ENCODE measurements at places on chromosomes 5 and 9.

DNA sequence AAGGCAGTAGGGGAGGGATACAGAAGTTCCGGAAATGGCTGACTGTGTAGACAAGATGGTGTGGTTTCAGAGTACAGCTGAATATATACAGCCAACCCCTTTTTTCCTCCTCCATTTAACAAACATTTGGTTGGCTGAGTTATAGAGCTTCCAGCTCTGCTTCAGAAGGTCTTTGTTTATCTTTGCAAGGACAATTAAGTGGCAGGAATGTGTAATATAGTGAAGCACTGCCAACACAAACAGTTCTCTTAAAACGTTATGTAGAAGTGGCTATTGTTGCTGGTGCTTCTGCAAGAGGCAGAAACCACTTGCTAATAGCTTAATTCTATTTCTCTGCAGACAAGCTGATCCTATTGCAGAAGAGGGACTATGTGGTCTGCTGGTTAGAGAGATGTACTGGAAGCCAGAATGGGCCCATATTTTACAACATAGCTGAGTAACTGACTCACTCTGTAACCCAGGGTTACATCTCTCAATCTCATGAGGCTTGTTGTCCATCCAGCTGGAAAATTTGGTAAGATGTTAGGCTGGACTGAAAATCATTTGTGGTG is 62.7 kb upstream of the OSMR start:
- DNase-seq = no peak

DNA sequence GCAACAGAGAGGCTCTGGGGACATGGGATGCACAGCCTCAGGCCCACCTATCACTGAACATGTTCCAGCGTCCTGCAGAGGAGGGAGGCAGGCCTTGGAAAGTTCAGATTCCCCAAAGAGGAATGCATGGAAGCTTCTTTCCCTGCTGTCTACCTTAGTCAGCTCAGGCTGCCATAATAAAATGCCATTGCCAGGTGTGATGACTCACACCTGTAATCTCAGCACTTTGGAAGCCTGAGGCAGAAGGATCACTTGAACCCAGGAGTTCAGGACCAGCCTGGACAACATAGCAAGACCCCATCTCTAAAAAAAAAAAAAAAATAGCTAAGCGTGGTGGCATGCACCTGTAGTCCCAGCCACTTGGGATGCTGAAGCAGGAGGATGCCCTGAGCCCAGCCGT is 24.5 kb upstream of the TOR1B start:
- DNase-seq = no peak

DNA sequence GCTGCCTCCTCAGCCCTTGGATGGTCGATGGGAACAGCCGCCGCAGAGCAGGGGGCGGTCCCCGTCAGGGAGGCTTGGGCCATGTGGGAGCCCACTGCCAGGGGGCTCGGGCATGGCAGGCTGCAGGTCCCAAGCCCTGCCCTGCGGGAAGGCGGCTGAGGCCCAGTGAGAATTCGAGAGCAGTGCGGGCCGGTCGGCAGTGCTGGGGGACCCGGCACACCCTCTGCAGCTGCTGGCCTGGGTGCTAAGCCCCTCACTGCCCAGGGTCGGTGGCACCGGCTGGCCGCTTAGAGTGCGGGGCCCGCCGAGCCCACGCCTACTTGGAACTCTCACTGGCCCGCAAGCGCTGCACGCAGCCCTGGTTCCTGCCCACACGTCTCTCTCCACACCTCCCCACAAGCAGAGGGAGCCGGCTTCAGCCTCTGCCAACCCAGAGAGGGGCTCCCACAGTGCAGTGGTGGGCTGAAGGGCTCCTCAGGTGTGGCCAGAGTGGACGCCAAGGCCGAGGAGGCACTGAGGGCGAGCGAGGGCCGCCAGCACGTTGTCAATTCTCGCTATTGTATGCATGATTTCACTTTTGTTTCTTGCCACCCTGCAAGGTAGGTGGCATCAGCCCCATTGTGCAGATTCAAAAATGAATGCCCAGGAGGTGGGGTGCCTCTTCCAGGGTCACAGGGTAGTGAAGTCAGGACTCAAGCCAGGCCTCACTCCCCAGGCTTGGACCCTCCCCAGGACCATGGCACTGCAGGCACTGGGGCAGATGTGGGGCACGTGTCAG is 48.6 kb downstream of the COL15A1 start:
- DNase-seq = no peak

- DNase-seq = peak; percentile 37
Measured at GRCh38 chr5:97355775-97356174, 172.7 kb upstream of the RIOK2 start.

- peak; percentile 47 for DNase-seq
Measured at GRCh38 chr5:139481580-139482049, 943 bp downstream of the STING1 start.

DNA sequence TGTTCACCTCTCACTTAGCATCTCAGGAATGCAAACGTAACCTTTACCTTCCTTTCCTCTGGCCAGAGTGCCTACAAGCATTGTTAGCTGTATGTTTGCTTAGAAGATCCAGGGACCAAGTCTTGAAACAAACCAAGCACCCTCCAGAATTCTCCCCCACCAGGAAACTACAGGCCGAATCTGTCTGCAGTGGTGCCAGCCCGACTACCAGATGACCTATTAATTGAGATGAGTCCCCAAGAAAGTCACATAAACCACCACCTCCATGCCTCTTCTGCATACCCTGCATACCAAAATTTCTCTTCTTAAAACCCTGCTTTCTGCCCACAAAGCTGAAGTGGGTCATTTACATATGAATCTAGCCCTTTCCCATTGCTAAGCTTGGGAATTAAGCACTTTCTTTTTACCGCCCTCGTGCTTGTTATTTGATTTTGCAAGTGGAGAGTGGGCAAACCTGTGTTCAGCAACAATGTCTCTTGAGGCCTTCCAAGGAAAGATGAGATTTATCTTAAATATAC is 1239.1 kb downstream of the CDH12 start:
- no peak for DNase-seq

DNA sequence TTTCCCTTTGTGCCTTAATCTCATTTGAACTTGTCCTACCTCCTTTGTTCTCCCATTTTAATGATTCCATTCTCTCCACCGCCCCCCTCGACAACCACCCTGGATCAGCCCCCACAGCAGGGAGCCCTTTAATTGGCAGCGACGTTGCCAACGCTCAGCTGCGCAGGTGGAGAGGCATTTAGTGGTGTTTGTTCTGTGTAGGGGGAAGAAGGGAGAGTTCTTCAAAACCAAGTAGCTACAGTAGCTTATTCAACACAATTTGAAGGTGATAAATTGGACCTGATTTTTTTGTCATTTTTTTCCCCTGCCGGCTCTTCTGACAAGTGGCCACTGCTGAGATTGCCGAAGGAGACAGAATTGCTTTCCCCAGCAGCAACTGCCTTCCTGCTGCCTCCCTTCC is 499.1 kb downstream of the CDK5RAP2 start:
- DNase-seq = no peak

DNA sequence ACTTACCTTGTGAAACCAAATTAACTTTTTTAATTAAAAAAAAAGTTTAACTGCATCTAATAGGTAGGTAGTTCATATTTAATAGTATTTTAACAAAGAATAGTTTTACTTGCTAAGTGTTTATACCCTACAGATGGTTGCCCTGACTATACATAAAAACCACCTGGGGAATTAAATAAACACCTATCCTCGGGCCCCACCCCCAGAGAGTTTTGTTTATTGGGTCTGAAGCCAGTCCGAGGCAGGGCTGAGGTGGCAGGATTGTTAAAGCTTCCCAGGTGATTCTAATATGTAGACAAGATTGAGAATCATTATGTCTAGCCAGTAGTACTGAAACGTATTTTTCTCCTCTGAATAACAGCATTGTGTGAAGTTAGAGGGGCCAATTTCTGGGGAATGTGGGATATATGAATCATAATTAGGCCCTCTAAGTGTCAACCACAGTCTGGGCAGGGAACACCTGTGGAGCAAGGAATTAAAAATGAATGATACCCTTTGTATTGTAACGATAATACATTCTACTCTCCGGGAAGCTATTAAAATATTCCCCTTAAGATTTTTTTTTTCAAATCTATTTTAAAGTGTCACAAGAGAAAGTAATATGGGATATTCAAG is 5.6 kb upstream of the PAM start:
- DNase-seq = no peak

GRCh38 chr9:106784076-106784475 is 78.9 kb upstream of the ZNF462 start:
- DNase-seq = no peak

GRCh38 chr5:92780057-92780456 is 801.0 kb downstream of the NR2F1-AS1 start:
- no peak for DNase-seq

DNA sequence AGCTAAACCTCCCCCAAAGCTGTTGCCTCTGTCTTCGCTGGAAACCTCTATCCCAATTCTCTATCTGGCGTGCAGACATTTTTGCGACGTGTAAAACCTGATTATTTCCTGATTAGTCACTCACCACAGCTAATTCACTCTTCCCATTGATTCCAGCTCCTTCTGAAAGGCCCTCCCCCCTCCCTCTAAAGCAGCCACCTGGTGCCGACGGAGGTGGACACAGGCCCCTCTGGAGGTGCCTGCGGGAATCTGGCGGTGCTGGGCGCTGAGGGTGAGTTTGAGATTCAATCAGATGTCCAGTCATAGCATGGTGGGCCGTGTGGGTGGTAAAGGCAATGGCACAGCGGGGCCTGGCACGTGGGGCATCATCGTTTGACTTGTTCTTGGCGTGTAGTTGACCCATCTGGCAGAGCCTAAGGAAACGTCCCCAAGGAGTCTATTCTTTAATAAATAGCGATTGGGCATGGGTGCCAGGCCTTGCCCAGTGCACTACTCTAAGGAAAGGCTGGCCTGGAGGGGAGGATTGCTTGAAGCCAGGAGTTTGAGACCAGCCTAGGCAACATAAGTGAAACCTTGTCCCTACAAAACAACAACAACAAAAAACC is 271.1 kb upstream of the MVB12B start:
- DNase-seq = no peak

GRCh38 chr9:96411129-96411838 is 6.9 kb downstream of the ZNF367 start:
- DNase-seq = no peak

- no peak for DNase-seq
Measured at GRCh38 chr5:6436715-6437331, 11.8 kb upstream of the UBE2QL1 start.

GRCh38 chr5:38370358-38371100 is 112.2 kb downstream of the EGFLAM start:
- no peak for DNase-seq

GRCh38 chr9:107541523-107541922 is 52.0 kb upstream of the KLF4 start:
- peak; percentile 59 for DNase-seq

GRCh38 chr9:5485378-5486085 is 24.8 kb upstream of the PDCD1LG2 start:
- DNase-seq = no peak

GRCh38 chr5:167447466-167448375 is 843.7 kb upstream of the WWC1 start:
- no peak for DNase-seq

GRCh38 chr9:109499631-109500410 is 1.7 kb upstream of the PTPN3 start:
- no peak for DNase-seq

DNA sequence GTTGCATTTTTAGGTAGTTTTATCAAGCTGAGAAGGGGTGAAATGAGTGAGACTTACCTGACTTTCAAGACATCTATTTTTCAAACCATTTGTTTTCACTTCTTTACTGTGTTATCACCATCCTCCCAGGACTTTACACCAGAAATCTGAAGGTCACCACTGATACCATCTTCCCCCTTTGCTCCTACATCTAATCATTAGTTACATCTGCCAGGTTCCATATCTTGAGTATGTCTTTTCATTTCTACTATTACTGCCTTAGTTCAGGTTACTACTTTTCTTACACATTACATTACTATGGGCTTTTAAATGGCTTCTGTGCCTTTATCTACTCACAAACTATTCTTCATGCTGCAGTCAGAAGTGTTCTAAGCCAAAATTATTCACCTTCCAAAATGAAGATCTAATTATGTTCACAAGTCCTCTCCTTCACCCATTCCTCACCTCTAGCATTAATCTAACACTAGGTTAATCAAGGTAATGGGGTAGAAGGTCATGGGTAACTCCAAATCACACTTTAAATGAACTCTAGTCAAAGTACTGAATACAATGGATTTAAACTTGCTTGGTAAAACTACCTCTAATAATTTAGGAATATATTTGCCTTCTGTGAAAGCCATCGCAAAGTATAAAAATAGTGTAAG is 2.1 kb upstream of the HSDL2 start:
- no peak for DNase-seq

DNA sequence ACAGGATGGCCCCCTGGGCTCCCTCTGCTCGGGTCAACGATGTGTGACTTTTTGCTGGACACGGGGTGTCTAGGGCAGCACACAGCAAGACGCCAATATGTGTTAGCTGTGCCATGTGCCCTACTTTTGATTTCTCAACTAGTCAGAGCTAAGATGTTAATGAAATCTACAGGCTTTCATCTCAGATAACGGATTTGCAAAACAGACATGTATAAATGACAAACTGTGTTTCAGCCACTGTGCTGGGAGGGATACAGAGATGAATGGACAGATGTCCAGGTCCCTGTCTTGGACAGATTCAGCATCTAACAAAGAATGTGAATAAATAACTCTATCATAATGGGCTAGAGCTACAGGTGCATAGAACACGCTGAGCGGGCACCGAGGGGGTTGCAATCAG is 160.2 kb upstream of the LHFPL2 start:
- no peak for DNase-seq

- no peak for DNase-seq
Measured at GRCh38 chr5:160064995-160065614, 54.1 kb downstream of the PWWP2A start.

- DNase-seq = no peak
Measured at GRCh38 chr9:32942755-32943460, 58.5 kb downstream of the APTX start.

- DNase-seq = no peak
Measured at GRCh38 chr5:131019601-131020315, 145.3 kb downstream of the HINT1 start.

DNA sequence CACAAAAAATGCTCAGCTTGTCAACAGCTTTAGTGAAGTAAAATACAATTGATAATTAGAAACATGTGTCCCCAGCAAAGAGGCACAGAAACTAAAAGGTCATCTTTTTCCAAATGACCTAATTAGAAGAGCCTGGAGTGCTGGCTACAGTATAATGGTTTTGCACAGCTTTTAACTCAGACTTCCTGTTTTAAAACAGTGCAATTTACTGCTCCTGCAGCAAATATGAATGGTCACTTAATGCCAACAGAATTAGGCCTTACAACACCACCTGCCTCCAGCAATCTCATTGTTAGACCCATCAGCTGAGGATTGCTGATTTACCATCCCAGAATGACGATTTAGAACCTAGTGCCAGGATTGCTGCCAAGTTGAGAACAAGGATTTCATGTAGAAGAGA is 239.3 kb downstream of the CETN3 start:
- no peak for DNase-seq
